ENCODE measurements at places on chromosomes 2 and 18.
A peak's percentile ranks its signal among the peaks of the same experiment; 100 is the strongest.

DNA sequence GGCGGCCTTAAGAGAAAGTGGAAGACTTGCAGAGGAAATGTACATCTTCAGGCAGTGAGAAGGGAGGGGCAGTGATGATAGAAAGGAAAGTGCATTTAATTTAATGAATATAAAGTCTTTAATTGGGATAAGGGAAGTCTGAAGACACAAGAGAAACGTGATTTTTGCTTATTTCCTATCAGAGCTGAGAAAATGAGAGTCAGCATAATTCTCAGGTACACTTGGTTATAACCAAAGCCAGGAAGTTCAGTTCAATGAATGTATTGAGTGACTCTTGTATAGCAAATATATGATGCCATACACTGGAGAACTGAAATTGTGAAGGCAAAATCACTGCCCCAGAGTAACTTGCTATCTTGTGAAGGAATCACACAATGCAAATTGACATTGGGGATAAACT, 256.3 kb downstream of the LRRTM1 start:
- no peak for DNase-seq

DNA sequence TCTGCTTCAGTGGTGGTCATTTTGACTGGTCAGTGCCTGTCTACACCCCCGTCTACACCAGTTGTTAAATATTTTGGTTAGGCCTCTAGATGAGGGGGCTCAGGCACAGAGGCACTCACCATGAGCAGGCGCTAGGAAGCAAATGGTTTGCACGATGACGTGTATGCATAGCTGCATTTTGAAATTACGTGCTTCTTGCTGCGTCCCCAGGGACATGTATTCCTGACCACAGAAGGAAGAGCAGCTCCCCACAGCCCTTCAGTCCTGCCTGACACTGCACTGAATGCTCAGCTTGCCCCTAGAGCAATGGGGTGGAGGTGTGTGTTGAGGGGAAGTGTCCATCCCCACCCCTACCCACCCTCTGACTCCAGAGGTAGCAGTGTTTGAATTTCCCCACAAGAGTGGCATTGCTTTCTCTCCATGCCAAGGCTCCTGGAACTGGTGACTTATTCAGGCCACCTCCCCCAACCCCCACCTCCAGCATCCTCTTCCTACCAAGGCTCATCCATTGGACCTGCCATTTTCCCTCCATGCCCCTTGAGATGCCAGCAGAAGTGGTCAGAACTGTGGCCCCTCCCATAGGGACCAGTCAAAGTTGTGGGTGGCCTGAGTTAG, 11.4 kb upstream of the ZAP70 start:
- DNase-seq, result no peak

- no peak for DNase-seq
Observed at GRCh38 chr2:71859211-71859847, 288.3 kb downstream of the CYP26B1 start.

GRCh38 chr2:217121565-217121964, 261.7 kb upstream of the TNP1 start:
- no peak for DNase-seq

DNA sequence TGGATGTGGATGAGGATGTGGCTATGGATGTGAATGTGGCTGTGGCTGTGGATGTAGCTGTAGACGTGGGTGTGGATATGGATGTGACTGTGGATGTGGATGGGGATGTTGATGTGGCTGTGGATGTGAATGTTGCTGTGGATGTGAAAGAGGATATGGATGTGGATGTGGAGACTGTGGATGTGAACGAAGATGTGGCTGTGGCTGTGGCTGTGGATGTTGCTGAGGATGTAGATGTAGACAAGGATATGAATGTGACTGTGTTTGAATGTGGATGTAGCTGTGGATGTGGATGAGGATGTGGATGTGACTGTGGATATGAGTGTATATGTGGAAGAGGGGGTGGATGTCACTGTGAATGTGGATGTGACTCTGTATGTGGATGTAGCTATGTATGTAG, 884.6 kb upstream of the CHAC2 start:
- no peak for DNase-seq

DNA sequence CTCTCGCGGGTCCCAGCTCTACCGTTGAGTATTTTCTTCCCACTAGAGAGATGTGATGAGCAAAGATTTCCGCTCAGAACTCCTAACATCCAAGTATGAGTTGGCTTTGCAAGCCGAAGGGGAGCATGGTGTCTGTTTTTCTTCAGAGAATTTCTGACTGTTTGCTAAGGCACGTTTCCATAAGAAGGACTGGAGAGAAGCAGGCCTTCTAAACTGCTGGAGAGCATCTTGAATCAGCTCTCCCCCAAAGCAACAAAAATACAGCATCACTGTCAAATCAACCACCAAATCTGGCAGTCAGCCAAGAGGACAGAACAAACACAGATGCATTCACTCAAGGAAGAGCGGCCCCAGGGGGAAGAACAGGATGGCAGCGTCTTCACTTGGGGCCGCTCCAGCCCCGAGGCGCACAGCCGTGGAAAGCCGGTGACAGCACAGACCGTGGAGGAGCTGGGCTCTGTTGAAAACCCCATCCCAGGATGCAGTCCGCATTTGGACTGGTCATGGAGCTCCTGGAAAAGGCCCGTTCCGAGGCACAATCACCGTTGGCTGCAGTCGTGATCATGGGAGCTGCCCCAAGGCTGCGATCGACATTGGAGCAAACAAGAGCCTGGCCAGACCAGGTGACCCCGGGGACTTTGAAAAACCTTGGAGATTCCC, 101.4 kb downstream of the NFATC1 start:
- no peak for DNase-seq

DNA sequence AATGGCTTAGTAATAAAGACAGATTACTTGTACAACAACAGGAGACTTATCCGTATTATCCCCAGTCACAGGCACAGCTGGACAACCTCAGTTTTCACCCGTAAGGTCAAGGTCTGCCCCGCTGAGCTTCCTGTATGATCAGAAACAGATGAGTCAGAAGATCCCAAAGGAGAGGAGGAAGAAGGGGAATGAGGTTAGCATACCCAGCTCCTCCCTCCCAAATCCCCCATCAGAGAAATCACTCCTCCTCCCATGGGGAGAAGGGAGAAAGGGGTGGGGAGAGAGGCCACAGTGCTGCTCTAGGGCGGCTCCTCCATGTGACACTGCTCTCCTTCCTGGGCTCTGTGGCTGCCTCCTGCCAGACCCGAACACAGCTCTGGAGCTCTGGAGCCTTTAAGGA, 53.8 kb upstream of the SPTBN1 start:
- no peak for DNase-seq

- no peak for DNase-seq
Observed at GRCh38 chr2:223724861-223725260, 112.5 kb downstream of the AP1S3 start.

DNA sequence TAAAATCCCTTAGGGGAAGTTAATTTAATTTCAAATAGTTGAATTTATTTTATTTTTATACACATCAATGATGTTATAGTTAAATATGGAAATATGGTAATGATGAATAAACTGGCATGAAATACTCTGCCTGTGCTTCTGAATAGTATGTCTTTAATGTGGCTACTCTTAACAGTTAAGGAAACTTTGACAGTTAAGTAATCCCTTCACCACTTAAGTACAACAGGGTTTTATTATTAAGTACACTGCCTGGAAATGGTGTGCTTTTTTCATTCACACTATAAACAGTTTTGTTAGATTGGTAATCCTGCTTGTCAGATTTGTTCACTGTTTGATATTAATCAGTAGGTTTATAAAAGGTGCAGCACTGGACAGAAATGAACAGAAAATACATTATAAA, 412.0 kb upstream of the ZEB2 start:
- no peak for DNase-seq

- DNase-seq, result no peak
Observed at GRCh38 chr2:186274936-186275575, 211.0 kb upstream of the ZC3H15 start.

GRCh38 chr2:143162123-143162837, 33.1 kb downstream of the ARHGAP15 start:
- no peak for DNase-seq

DNA sequence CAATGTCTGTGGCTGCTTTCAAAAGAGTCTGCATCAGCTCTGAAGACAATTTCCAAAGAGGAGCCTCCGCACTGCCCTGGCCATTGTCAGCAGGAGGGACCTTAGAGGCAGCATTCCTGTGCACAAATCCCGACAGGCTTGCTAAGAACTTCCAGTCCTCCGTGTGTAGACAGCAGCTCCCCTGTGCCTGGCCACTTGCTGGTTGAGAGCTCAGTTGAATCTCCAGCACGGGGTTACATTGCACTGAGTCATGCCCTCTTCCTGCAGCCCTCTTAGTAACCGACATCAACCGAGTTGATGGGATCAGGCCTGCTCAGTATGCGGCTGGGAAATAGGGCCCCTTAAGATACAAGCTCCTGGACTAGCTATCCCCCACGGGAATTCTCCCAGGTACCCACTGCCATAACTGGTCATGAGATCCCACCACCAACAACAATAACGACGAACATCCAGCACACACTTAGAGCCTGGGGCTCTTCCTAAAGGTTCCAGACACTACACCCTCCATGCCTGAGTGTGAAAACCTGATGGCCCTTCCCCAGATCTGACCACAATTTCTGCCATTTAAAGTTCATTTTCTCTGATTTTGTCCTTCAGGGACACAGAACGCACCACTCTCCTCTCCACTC, 12.0 kb downstream of the ATP6V1B1 start:
- no peak for DNase-seq

GRCh38 chr2:234840336-234840735, 111.5 kb upstream of the SH3BP4 start:
- no peak for DNase-seq

DNA sequence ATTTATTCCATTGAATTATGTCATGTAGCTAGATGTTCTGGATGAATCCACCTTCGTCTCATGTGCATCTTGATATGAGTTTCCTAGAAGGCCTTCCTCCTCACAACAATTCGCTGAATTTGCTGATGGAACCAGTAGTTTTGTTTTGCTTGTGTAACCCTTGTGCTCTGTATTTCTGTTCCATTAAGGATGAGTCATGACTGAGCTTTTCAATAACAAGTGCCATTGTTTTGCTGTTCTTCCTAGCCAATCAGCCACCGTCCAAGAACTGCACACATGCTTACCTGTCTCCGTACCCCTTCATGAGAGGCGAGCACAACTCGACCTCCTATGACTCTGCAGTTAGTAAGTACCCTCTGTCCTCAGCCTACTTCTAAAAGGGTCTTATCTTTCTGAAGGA, 2.3 kb downstream of the TMEM182 start:
- no peak for DNase-seq

- DNase-seq, result peak; percentile 71
Observed at GRCh38 chr2:229408356-229408755, 137.3 kb upstream of the PID1 start.

- DNase-seq, result peak; percentile 35
Observed at GRCh38 chr2:181300600-181301291, 156.4 kb upstream of the ITGA4 start.

GRCh38 chr2:113848758-113849415, 41.0 kb upstream of the ACTR3 start:
- no peak for DNase-seq

GRCh38 chr18:48973731-48974130, 23.0 kb upstream of the SMAD7 start:
- DNase-seq, result no peak

DNA sequence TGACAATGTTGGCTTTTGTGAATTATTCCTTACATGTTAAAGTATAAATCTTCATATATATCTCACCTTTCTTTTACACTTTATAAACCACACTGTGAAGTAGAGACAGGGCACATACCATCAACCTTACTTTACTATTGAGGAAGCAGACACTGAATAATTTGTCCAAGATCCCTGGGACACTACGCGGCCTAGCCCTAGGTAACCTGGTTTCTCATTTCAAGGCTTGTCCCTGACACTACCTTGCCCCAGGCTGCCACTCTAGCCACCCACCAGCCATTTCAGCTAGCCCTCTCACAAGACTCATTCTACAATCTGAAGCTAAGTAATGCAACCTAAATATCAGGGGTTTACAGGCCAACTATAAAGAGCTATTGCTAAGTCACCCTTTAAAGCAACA, 26.7 kb downstream of the CCDC93 start:
- DNase-seq, result no peak

GRCh38 chr2:177783835-177784744, 288.5 kb downstream of the PDE11A start:
- DNase-seq, result peak; percentile 8

DNA sequence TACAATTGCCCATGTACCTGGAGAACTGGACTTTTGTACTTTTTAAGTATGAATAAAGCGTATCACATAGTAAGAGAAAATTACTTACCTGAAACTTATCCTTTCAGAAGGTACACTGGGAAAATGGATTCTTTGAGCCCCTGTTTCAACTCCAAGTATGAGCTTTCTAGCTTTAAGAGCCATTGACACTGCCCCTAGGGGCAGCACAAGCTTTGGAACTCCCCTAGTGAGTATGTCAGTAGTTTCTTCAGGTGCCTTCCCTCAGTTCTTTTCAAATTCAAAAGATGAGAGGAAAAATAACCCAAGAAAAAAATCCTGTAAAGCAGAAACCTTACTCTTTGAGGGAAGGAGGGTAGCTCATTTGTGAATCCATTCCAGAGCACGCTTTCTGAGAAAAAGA, 124.1 kb downstream of the MEMO1 start:
- no peak for DNase-seq

GRCh38 chr2:52558265-52558664, 1209.3 kb upstream of the CHAC2 start:
- DNase-seq, result no peak

DNA sequence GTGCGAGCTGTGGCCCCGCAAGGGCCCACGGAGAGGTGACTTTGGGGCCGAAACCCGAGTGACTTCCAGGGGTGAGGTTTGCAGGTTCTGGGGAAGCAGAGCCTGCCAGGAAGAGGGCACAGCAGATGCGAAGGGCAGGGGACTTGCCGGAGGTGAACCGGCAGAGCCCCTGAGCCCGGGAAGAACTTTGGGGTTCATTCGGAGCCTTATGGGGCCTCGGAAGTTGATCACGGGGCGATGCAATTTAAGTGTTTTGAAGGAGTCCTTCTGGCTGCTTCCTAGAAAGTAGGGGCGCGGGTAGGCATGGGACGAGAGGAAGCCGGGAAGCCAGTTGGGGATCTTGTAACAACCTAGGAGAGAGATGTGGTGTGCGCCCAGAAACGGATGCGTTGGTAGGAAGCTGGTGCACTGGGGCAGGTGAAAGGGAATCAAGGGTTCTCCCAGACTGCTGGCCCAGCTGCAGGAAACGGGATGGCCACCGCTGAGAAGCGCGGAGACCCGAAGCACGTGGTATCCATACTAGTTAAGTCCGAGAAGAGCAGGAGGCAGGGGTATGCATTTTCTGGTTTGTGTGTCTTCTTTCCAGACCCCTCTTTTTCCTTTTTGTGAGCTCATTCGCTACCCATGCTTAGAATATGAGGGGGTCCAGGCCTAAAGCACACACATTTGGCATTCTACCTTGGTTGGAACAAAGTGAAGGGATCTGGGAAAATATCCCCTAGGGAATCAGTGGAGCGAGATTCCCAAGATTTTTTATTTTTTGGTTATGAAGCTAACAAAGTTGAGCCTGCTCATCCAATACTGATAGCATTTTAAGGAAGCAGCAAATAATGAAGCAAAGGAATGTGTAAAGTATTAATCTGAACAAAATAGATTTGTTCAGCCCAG, 758 bp downstream of the SCLY start:
- peak; percentile 4 for DNase-seq

DNA sequence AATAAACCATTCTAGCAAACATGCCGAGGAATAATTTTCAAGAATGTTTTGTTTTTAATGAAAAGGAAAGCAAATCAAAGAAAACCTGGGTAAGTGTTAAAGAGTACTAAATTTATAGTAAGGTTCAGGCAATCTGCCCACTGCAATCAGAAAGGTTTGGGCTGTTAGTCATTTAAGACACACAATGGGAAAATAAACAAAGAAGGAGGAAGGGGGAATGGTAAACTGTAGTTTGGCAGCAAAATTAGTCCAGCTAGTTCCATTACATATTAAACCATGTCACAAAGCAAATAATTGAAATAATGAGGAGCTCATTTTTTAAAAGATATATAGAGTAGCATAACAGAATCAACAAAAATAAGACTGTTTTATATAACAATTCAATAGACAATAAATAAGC, 87.5 kb upstream of the COPS8 start:
- DNase-seq, result no peak
